Muscle of back (tissue), 13 donors: ENCODE measurements at places on chromosomes 1 and 21. TPM values are rescaled to one million over a fixed set of nuclear protein-coding genes. Genes with fewer than 3 reads are reported as not detected.
A peak's percentile ranks its signal among the peaks of the same experiment; 100 is the strongest.

DNA sequence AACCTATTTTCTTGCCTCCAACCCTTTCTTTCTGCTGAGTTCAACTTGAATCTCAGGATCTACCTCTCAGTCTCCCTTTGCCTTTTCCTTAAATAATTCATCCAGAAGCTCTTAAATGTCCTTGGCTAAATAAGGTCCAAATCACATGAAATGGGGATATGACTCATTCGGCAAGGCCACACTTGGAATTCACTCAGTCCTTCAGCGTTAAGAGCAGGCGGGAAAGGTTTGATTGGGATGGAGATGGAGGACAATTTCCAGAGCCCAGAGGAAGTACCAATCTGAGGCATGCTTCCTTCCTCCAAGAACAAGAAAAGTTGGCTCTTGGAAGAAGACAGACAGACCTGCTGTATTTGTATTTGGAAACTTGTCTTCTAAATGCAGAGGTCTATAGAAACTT, 128.5 kb downstream of the PROX1 start:
- no peak for DNase-seq

Gene OR2L2
- polyA plus RNA-seq: not detected

Gene CCDC17
- polyA plus RNA-seq: 1.5 TPM

GRCh38 chr1:906600-907420, 16.9 kb upstream of the SAMD11 start:
- DNase-seq: peak; percentile 20

Gene ADGRL4
- polyA plus RNA-seq: 19.3 TPM

DNA sequence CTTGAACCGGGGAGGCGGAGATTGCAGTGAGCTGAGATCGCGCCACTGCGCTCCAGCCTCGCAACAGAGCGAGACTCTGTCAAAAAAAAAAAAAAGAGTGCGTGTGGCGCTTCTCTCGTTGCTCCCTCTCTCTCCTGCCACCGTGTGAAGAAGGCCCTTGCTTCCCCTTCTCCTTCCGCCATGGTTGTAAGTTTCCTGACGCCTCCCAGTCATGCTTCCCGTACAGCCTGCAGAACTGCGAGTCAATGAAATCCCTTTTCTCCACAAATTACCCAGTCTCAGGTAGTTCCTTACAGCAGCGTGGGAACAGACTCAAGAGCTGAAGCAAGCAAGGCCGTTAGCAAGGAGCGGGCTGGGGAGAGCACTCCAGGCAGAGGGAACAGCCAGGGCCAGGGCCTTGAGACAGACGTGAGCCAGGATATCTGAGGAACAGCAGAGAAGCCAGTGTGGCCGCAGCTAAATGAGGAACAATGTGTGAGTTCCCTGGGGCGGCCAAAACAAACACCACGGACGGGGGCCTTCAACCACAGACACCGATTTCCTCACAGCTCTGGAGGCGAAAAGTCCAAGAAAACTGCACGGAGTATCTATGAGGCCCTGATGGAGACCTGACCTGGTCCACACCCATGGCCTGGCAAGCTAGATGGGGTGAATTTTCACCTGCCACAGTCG, 54.2 kb upstream of the ETS2 start:
- DNase-seq: peak; percentile 53

DNA sequence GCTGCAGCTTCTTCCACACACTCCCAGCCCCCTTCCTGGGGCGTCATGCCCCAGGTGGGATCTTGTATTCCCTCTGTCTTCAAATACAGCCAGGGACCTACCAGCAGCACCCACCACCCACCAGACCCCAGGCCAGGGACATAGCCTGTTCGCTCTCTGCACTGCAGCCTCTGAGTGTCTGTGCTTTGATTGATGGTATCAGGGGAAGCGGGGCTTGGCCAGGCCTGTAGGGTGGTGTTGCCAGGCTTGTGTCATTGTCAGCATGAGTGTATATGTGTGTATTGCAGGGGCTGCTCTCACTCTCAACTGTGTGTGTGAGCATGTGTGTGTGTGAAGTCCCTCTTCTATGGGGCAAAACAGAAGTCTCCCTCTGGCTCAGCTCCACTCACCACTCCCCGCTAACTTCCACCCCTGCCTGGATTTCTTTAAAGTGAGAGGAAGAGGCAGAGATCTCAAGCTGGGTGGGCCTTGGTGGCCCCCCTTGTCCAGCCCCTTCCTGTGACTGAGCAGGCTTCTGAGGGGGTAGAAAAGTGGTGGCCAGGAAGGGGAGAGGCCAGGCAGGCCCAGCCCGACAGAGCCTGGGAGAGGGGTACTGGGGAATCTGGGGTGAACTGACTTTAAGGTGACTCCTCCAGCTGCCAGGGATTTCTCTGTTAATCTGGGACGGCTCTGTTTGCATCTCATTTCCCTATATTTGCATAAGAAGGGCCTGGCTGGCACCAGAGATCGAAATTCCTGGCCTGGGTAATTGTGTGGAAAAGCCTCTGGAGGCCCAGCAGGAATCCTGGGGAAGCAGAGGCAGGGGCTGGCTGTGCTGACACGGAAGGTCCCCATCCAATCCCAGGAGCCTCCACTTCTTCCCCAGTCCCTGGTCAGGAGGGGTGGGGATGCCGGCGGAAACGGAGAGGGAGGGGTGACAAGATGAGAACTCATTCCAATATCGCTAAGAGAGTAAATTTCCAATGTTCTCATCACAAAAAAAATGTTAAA, 18.6 kb upstream of the ADGRB2 start:
- DNase-seq: no peak

Gene MAP3K7CL
- 75.6 TPM for polyA plus RNA-seq

Gene GNAT2
- polyA plus RNA-seq: not detected

- no peak for DNase-seq
These were observed 24.4 kb upstream of the ZC3H12A start for GRCh38 chr1:37449936-37450335.

- DNase-seq: no peak
These were observed 112.2 kb downstream of the MAP3K21 start for GRCh38 chr1:233439721-233440120.

DNA sequence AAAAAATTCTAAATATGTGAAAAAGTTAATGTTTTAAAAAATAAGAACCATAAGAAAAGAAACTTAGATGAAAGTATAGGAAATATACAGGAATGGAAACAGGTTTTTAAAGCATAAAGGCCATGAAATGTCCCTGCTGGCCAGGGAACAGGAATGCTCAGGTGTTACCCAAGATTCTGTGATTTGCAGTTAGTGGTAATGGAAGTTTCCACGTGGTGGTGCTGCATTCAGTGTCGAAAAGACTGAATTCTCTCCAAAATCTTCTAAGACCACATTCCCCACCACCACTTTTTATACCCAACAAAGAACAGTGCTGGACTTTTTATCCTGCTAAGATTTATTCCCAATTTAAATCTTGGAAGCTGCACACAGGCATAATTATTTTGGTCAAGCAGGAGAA, 126.2 kb downstream of the PRRX1 start:
- DNase-seq: no peak

DNA sequence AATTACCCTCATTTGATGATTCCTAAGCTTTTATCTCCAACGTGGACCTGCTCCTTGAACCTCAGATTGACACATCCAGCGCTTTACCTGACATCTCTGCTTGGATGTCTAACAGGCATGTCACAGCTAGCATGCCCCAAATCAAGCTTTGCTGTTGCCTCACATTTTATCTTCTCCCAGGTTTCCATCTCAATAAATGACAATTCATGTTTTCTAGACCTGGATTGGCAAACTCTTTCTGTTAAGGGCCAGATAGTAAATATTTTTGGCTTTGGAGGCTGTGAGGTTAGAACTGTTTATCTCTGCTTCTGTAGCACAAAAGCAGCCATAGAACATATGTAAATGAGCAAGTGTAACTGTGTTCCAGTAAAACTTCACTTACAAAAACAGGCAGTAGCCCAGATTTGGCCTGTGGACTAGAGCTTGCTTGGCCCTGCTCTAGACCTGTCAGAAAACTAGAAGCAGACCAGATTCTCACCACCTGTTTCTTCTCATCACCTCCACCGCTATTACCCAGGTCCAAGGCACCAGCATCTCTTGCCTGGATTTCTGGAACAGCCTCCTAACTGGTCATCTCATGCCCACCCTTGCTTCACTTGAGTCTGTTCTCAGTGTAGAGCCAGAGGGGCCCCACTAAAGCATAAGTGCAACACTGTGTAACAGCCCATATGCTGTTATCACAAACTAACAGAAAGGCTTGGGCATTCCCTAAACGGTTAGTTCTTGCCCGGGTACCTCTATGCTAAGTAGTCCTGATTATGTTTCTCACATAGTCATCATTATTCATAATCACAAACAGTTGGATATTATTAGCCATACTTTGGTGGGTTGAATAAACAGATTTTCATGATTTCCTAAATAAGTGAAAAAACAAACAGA, 42.3 kb downstream of the UBE4B start:
- no peak for DNase-seq
